ENCODE measurements at places on chromosomes 2 and 18.

DNA sequence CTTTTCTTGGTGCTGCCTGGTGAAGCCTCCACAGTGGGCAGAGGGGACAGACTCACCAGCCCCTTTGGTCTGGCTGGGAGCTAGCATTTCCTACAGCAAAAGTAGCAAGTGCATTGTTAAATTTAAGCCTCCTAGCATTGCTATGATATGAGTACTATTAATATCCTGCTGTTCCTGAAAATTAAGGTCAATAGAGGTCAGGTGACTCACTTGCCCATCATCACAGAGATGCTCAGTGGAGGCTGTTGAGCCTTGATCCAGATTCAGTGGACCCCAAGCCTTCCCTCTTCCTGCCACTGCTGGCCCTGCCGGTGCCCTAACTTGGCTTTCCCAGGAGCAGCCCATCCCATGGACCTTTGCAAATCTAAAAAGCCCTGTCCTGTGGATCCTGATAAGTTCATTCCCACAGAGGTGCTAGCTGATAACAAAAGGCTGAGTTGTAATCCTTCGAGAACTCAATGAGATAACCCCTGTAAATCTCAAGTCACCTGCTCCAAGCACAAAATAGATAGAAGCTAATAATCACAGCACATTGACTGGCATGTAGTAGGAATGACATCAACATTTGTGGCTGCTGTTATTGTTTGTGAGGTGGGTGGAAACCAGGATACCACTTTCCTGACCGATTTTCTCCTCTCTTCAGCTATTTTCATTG is 84.4 kb downstream of the THNSL2 start:
- DNase-seq, result peak; percentile 34

- DNase-seq, result no peak
Measured at GRCh38 chr2:134253804-134254203, at the start of gene MGAT5. TSS of gene MGAT5 (plus strand) at chr2:134254072. CDS start at chr2:134254404, 332 bp downstream.

GRCh38 chr2:231622963-231623362 is 30.3 kb downstream of the TEX44 start:
- no peak for DNase-seq

GRCh38 chr2:151637271-151637781 is 97.0 kb downstream of the NEB start:
- DNase-seq, result no peak

GRCh38 chr2:3596901-3597417 is 2.0 kb downstream of the COLEC11 start:
- no peak for DNase-seq

DNA sequence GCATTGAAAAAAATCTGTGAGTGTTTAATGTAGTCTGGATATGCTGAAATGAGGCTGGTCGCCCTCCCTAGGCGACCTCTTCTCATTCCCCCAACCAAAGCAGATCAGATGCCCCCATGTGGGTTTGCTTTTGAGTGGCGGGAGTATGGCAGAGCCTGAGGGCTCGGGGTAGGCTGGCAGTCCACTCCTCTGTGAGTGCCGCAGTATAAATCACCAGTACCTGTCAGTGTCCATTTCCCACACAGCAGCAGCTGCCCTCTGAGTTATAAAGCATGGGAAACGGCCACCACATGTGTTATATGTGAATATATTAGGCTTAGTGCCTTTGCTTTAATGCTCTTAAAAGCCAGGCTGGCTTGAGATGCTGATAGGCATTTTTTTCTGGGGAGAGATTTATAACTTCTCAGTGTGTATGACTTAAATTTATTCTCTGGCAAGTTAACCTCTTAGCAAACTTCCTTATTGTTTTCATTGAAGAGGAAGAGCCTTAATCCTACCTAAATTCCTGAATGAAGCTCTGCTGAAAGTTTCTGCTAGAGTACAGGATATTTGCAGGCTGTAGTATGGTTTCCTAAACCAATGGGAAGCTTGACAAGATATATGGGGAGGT is 3.8 kb downstream of the DCC start:
- no peak for DNase-seq

- no peak for DNase-seq
Measured at GRCh38 chr18:57772387-57772799, 30.7 kb downstream of the ATP8B1 start.

DNA sequence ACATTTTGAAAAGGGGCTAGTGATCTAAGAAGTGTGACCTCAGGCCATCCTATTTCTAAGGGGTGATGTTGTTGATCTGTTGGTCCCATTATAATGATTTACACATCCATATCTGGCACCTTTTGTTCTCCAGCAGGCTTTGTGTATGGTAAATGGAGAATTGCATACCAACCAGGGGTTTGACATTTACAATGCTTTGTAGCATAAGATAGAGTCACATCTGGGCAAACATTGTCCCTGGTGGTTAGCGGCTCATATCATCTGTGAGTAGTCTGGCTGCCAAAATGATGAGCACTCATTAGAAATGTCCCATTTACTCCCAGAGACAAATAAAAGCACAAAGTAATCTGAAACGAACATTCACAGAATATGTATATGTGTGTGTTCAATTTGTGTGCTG is 1775.5 kb upstream of the CELF4 start:
- DNase-seq, result no peak

DNA sequence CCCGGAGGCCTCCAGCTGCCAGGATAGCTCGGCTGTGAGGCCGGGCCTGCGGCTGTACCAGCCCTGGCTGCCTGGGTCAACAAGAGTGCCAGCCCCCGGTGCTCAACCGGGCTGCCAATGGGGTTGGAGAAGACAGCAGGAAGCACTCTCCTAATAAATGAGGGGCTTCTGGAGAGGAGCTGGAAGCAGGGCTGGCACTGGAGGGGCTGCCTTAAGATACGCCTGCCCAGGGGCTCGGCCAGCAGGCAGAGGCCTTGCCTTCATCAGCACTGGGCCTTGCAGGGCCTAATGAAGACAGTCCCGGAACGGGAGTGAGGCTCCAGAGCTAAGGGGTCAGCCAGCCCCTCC is 73.6 kb downstream of the TEX51 start:
- no peak for DNase-seq

- DNase-seq, result no peak
Measured at GRCh38 chr2:31202041-31202440, 15.3 kb downstream of the CAPN14 start.

- DNase-seq, result peak; percentile 93
Measured at GRCh38 chr18:3451183-3451988, 1.4 kb downstream of the TGIF1 start.

DNA sequence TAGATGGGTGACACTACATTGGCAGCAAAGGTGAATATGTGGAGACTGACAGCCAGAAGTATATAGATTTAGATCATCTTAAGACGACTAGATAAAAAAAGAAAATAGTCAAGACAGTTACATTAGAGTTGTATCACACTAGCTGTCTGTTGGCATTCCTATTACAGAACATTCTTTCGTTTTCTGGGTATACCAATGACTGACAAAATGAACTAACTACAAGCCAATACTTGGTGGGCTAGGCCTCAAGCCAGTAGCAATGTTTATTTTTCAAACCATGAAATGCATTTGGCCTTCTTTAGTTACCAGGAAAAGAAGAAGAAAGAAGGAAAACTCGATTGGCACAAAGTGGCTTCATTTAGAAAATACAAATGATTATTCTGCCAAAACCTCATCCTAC is 944.9 kb upstream of the ZEB2 start:
- DNase-seq, result no peak

- no peak for DNase-seq
Measured at GRCh38 chr18:49802623-49803022, 10.7 kb downstream of the ACAA2 start.

GRCh38 chr2:152555048-152555447 is 162.2 kb downstream of the PRPF40A start:
- no peak for DNase-seq

- DNase-seq, result peak; percentile 13
Measured at GRCh38 chr2:158969162-158969714, 798 bp downstream of the TANC1 start.

- no peak for DNase-seq
Measured at GRCh38 chr18:60746491-60746890, 373.9 kb upstream of the MC4R start.

- no peak for DNase-seq
Measured at GRCh38 chr18:8235894-8236293, 373.3 kb upstream of the RAB12 start.

DNA sequence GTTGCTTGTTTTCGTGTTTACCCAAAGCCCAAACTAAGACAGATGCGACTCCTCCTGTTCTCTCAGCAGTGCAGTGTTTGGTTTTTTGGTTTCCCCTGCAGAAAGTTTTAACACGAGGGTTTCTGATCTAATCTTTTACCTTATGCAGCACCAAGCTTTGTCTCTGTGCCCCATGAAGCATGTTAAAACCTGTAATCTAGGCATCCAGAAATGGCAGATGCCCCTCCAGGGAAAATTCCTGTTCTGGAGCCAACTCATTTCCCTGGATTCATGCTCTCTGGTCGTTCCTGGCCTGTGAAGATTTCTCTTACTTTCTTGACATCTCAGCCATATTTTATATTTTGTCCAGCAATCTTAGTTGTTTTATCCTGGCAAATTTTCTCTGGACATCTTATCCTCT is 91.5 kb downstream of the LTBP1 start:
- no peak for DNase-seq

DNA sequence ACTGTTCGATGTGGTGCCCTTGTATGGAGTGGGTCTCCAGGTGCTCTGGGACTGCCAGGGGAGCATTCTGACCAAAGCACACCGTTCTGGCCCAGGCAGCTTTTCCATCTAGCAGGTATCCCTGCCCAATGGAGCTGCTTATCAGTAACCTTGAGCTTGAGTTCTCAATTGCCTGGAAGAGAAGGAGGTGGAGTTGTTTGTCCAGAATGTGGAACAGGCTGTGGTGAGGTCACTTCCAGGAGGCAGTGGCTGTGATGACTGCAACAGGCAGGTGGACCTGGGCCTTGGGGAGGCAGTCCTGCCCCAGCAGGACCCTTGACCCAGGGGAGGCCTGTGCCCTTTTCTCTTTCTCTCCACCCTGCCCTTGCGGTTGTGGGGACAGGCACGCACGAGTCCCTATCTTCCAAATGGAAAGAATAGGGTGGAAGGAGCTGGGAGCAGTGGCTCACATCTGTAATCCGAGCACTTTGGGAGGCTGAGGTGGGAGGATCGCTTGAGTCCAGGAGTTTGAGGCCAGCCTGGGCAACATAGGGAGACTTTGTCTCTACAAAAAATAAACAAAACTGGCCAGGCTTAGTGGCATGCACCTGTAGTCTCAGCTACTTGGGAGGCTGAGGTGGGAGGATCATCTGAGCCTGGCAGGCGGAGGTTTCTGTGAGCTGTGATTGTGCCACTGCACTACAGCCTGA is 66.2 kb upstream of the MCFD2 start:
- no peak for DNase-seq

DNA sequence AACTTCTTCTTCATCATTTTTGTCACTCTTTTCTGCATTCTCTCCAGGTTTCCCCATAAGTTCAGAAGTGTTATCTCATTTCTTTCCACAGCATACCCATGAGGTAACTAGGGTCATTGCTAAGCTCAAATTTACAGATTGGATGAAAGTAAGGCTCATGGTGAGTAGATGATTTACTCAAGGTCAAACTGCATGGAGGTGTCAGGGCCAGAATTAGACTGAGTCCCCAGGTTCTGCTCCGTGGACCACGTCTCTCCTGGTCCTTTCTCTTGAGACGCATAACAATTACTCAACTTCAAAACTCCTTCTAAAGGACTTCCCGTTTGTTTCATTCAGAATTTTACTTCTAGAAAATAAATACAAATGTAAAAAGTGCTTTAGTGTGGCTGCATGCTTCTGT is 43.4 kb downstream of the SMIM21 start:
- no peak for DNase-seq

GRCh38 chr2:210147614-210148013 is 23.6 kb downstream of the KANSL1L start:
- DNase-seq, result no peak

GRCh38 chr2:22279541-22279940 is 1105.4 kb upstream of the KLHL29 start:
- DNase-seq, result no peak

DNA sequence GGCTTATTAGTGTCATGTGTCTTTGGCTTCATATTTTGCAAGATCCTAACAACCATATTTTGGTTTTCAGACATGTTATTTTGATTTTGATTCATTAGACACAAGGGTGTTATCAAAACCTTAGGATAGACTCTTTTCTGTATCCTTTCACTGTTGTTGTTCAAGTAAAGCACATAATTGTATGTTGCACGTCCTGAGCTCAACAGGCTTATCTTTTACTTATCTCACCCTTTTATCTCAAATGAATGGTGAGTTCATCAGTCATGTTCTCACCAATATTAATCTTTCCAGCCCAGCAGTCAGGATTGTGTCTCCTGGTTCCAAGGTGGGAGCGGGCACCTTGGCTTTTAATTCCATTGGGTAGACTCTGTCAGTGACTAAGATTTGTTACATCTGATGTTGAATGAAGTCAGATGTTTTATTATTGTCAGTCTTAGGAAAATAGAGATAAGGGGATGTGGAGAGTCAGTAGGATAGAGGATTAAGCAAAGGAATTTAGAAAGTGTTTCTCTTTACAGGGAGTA is 11.9 kb downstream of the GPN1 start:
- DNase-seq, result no peak

DNA sequence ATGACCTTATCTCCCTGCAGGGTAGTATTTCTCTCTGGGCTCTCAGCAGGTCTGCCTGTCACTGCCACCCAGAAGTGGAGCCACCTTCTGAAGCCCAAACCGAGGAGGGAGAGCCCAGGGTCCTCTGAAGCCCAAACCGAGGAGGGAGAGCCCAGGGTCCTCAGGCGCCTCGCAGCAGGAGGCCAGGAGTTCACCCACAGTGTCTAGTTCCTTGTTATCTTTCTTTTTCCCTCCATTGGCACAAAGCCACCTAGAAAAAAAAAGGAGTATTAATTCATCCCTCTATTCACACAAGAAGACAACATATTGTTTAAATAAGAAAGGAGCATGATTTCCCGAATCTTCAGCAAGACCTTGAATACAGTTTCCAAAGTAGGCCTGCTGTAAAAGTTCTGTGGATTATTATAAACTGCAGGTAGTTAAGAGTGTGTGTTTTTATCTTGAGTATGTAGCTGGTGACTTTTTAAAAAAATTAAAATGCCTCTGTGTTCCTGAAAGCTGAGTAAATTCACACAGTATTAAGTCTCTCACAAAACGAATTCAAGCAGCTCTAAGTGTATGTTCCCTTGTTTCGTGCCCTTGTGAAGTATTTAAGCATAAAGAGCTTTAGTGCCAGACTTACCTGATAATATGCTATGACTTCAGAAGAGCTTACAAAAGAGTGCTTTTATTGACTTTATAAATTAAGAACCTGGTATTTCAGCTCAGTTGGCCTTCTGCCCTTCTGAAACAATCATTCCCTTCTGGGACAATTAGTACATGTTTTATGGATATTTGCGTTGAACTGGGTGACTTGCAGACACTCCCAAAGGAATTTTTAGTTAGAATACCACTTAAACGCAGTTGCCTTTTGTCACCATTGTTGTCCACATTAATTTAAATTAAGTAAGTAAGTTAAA is 11.7 kb upstream of the GRHL1 start:
- no peak for DNase-seq

- DNase-seq, result peak; percentile 22
Measured at GRCh38 chr2:32882816-32883810, 63.6 kb upstream of the LTBP1 start.

DNA sequence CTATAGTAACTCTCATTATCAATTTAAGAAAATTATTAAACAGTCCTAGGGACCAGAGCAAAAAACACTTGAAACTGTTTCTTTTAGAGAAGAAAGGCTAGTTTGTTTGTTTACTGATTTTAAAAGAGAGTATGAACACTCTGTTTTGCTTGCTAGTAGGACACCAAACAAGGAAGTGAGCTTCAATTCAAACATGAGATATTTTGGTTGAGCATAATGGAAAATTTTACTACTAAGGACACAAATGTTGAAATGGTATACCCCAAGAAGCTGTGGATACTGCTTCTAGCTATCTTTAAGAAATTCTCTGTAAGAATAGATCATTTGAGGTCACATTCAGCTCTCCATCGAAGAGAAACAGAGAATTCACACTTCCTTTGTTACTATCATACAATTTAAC is 216.3 kb upstream of the SMAD7 start:
- no peak for DNase-seq

Measured in EL (cell line).